ENCODE measurements at places on chromosomes 13 and 19.

GRCh38 chr19:45234089-45234869 is 10.9 kb downstream of the EXOC3L2 start:
- DNase-seq: no peak

- no peak for DNase-seq
Measured at GRCh38 chr19:13008926-13009787, 13.9 kb downstream of the NFIX start.

GRCh38 chr19:12984683-12985048 is 10.6 kb upstream of the NFIX start:
- no peak for DNase-seq

DNA sequence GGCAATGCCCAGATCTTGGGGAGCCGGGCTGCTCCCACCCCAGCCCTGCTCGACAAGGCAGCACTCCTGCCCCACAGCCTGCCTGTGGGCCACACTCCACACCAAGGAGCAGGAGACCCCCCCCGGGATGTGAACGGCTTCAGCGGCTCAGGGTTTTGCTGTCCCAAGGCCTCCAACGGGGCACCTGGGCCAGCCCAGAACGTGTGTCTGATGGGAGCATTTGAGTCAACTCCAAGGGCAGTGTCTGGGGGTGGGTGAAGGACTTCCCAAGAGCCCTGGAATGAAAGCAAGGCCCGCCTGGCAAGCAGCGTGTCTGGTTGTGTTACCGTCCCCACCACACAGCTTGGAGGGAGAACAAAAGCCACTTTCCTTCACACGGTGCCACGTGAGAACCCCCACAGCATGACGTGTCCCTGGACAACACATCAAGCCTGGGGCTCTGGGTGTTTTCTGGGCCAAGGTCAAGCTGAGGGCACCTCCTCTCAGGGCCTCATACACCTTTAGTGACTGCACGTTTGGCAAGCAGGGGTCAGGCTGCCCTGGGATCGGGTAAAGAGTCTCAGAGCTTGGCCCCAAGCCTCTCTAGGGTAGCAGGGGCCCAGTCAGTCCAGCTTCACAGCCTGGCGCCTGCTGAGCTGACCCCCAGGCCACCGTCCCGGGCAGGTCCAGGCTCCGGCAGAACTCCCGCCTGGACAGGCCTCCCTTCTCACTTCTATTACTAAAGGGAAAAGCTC is 6.0 kb downstream of the C13orf46 start:
- no peak for DNase-seq

DNA sequence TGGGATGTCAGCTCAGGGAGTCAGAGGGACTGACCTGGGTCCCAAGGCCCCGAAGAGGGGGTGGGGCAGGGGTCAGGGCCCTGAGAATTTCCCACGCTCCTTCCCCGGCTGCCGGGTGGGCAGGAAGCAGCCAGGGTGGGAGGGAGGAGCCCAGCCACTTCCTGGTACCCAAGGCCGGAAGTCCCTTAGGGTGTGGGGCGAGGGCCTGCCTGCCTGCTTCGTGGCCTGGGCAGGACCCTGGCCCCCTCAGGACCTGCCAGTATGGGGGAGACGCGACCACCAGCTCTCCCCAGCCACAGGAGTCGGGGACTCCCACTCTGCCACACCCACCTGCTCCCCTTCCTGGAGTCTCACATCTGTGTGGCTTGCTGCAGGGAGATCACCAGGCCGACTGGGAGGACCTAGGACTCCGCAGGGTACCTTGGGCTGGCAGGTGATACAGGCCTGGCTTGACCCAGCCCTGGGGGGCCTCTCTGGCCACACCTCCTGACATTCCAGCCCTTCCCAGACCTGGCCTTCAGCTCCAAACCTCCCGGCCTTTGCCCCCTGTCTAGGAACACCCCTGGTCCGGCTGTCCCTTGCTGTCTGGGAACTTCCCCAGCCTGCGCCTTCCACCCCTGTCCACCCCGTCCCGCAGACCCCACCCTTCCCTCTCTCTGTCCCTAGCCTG is 9.8 kb upstream of the CIRBP start:
- no peak for DNase-seq
